ENCODE measurements at places on chromosomes 13 and 19.

DNA sequence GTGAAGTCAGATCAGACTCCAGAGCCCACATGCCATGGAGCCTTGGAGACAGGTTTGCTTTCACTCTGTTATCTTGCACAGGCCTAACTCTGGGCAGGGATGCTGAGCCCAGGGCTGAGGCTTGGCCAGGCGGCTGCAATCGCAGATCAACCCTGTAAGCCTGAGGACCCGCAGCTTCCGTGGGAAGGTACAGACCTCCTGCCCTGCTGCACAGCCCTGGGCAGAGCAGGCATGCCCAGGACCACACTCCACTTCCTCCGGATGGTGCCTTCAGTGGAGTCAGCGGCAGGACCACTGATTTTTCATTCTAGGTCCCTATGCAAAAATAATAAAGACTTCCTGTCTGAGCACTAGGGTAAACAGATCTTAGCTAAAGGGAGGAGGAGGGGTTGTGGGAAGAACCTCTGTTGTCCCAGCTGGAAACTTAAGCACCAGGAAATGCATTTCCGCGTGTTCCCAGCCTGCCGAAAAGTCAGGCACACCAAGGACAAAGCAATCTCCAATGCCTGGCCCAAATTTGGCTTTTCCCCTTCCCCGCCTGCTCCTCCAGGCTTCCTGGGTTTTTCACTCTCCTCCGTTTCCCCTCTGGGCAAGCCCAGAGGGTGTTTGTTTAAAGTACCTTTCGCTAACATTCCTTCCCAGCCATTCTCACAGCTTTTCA lies 87.3 kb downstream of the KCTD15 start:
- DNase-seq, result no peak

DNA sequence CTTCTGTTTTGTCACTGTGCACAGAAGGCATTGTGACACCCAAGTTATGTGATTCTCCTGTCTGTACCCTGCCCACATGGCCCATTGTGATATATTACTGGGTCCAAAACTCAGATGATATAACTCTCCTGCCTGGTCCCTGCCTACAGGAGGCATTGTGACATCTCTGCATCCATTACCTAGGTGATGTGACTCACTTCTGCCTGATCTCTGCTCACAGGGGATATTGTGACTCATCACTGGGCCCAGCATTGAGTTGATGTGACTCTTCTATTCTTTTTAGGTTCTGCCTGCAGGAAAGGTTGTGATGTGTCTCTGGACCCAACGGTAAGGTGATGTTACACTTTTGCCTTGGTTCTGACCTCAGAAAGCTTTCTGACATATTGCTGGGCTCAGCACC lies 67.9 kb upstream of the ZNF724 start:
- DNase-seq, result no peak

DNA sequence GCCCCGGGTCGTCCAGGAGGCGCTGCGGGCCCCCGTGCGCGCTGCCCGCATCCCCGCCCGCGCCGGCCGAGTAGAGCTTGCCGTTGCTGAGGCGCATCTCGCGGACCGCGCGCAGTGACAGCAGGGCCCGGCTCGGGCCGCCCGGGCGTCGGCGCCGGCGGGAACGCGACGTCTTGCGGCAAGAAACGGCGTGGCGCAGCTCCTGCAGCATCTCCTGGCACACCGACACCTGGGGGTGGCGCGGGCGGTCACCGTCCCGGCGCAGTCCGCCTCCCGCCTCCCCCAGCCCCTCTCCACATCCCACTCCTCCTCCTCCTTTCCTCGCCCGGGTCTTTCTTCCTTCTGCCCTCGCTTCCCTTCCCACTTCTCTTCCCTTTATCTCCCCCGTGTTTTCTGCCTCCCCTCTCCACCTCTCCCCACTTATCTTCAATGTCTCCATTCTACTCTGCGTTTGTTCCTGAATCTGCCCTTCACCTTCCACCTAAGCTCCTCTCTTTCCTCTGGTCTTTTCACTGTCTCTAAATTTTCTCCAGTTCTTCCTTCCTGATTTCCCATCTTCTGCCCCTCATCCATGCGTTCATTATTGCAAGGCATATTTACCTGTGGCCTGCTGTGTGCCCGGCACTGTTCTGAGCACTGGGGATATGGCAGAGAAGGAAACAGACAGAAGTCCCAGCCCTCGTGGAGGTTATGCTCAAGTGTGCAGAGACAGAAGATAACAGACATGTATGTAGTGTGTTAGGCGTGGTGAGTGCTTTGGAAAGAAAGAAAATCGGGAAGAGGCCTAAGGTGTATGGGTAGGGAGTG lies 5.2 kb upstream of the ATP1A3 start:
- no peak for DNase-seq

DNA sequence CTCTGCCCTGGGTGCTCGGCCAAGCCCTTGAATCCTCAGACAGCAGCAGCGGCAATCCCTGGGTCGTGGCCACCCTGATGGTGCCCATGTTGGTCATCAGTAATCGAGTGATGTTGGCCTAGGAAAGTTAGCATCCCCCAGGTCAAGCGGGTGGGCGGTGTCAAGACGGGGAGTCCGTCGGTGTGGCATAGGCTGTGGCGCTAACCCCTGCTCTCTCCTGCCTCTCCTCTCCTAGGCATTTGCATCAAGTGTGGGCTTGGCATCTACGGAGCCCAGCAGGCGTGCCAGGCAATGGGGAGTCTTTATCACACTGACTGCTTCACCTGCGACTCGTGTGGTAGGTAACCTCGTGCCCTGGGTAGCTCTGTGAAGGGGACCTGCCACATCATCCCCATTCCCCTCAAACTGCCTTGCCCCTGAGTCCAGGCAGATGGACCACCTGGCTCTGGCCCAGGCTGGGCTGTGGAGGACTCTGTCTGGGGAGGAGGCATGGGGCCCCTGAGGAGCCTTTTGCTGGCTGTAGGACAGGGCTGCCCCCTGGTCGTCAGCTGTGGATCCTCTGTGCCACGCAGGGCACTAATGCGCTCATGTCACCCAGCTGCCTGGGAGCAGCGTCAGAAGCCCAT lies 8.7 kb downstream of the WTIP start:
- DNase-seq, result no peak

GRCh38 chr13:58953638-58954037 lies 1210.1 kb downstream of the DIAPH3 start:
- no peak for DNase-seq

DNA sequence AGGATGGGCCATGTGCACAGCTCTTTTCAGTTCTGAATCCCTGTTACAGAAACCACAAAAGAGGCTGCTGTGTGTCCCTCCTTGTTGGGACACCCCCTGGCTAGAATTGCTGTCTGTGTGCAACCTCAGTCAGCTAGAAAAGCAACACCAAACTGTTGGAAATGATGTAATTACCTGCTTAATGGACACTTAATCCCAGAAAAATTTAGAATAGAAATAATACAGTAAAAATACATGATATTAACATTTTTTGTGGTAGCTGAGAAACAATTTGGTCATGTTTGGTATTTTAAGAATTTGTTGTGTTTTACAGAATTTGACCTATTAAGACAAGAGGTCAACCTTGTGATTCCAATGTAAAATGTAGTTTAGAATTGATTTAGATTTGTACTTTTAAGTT lies 46.8 kb downstream of the FAM124A start:
- DNase-seq, result no peak

GRCh38 chr19:38661136-38661535 lies 13.7 kb downstream of the ACTN4 start:
- no peak for DNase-seq

DNA sequence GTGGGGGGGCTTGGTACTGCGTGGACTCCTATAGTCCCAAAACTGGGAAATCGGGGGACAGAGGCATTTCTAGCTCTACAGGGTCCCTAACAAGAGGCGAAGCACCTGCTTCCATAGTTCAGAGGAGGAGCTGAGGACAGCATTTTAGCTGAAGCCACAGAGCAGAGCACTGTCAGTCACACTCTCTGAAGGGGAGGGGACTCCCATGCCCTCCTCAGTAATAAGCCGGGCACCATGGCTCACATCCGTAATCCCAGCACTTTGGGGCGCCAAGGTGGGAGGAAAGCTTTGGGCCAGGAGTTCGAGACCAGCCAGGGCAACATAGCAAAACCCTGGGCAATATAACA lies 3.8 kb downstream of the NPAS1 start:
- DNase-seq, result no peak

DNA sequence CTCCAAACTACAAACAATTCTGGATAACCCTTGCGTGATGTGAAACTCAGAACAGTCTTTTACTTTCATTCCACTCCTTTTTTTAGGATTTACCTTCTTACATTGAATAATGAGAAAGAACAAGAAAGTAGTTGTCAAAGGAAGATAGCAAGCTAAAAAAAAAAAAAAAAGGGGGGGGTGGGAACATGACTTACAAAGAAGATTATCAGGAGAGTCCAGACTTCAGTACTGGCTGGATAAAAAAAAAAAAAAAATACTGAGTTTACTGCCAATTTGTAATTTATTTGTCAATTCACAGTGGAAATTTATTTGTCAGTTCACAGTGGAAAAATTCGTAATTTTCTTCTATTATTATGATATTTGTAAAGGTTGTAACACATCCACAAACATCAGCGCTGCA lies 792.4 kb upstream of the SLITRK5 start:
- no peak for DNase-seq

- no peak for DNase-seq
These were observed 49.5 kb upstream of the PABPC3 start for GRCh38 chr13:25046274-25046984.

DNA sequence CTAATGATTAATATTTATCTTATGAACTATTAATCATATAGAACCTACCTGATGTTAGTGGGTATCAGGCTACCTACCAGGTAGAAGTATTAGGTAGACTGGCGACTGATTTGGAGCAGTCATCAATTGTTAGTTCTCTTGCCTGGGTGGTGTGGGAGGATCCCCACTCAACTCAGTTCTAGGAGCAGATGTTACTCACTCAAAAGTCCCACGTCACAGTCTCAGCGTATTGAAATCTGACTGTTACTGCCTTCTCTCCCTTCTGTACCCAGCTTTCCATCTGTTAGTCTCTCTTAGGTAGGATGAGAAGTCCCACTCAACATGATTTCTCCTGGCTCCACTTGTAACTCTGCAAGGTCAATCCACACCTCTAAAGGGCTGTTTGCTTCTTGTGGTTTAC lies 102.7 kb downstream of the OLFM4 start:
- no peak for DNase-seq

- DNase-seq, result no peak
These were observed 4.9 kb upstream of the NWD1 start for GRCh38 chr19:16714702-16715287.

- no peak for DNase-seq
These were observed 10.2 kb downstream of the REEP6 start for GRCh38 chr19:1501200-1501595.

DNA sequence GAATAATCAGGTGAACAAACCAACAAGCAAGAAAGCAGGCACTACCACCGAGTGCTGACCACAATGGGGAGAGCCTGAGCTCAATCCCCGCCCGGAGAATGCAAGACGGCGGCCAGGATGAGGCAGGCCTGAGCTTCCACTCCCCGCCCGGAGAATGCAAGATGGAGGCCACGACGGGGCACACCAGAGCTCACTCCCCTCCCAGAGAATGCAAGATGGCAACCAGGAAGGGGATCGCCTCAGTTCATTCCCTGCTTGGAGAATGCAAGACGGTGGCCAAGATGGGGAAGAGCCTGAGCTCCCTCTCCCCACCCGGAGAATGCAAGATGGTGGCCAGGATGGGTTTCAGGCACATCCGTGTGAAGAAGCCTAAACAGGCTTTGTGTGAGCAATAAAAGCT lies 24.7 kb upstream of the MIER2 start:
- DNase-seq, result no peak

- DNase-seq, result no peak
These were observed 12.1 kb upstream of the LTBP4 start for GRCh38 chr19:40588926-40589569.

DNA sequence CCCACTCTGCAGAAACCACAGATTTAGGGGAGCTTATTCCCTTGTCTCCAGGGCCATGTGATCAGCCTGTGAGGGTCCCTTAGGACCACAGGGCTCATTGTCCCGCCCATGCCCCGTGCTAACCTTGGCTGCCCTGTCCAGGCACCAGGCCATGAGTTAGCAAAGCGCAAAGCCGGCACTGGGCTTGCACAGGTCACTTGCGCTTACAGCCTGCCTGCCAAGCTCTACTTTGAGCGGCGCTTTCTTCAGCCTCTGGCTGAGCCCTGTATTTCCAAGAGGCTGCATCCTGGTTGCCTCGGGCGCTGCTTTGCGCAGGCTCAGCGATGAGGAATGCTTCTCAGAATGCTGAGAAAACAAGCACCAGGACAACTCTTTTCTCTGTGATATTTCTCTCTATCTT lies 188.0 kb downstream of the TDRD3 start:
- no peak for DNase-seq

DNA sequence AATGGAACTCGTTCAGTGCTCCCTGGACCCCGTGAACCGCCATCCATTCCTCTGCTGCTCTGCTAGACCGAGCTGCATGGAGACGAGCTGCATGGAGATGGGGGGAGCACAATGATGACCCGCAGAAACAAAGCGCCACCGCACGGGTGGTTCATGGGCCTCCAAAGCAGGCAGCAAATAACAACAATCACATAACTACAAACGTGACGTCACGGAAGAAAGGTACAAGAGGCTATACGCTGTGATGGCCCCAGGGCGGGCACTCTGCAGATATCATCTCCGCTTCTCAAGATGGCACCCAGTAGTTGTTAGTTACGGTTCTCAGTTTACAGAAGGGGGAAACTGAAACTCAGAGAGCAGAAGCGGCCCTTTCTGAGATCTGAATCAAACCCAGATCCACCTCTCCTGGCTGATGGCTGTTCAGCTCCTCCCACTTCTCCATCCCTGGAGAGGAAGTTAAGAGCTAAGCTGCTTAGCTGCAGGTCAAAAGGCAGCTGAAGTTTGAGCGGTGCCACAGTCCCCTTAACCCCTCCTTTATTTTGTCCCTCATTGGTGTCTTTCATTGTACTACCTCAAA lies 1.7 kb downstream of the ATP13A1 start:
- no peak for DNase-seq

GRCh38 chr13:28582225-28582891 lies 76.6 kb upstream of the POMP start:
- no peak for DNase-seq

GRCh38 chr13:40433001-40433400 lies 233.4 kb downstream of the FOXO1 start:
- no peak for DNase-seq

- DNase-seq, result no peak
These were observed 107.7 kb upstream of the C1QTNF9B start for GRCh38 chr13:24004971-24005370.

GRCh38 chr19:44401139-44402115 lies at the start of gene ZNF285:
ZNF285 (minus strand) TSS chr19:44401608; CDS start chr19:44397213, 4,395 bp downstream.
- peak; percentile 86 for DNase-seq

DNA sequence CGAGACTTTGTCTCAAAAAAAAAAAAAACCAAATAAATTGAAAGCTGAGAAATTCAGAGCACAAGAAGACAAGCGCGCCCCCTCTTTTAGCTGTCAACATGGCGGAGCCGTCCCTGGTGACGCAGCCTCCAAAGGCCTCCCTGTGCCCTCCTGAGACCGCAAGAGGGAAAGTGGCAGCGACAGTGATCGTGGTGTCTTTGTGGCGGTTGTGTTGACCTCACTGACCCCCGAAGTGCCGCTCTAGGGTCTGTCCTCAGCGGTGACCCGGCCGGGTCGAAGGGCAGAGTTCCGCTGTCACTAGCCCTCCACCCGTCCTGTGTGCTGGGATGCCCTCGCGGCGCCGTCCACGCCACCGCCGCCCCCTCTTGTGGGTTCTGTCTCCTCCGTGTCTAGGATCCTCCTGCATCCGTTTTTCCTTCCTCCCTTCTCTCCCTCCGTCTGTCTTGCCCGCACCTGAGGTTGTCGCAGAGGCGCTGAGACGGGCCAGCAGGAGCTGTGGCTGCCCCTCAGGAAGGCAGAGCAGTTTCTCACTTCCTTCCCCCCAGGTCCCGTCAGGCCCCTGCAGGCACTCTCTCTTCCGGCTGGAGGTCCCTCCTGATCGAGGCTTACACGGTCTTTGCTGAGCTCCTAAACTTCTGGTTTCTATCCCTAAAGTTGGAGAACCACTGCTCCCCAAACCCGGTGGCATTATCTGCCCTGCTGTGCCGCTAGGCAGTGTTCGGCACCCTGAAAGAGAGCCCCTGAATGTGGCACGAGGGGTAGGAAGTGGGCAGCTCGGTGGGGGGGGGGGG lies 7.2 kb downstream of the UHRF1 start:
- DNase-seq, result no peak

Data from HS-5 (cell line).